ENCODE measurements at places on chromosomes 13 and 19.

DNA sequence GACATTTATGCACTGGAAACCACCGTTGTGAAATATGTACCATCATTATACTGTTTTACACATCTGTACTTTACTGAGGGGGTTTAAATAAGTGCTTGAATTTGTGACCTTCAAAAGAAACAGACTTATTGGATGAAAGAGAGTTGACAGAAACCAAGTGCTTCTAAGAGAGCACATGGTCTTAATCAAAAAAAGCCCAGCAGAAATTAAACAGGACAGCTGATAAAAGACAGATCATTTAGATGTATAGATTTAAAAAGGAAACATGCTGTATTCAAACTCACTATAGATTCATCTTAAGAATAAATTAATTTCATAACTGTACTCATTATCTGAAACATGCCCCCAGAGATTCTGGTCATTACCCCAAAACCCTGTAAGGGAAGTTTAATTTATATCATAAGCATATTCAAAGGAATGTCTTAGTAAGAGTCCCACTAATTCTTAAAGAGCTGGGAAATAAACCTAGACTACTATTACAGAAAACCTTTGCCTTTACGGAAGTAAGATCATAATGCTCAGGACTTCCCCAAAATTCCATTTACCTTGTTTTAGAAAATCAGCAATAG lies 421.8 kb downstream of the DCT start:
- no peak for DNase-seq

- DNase-seq, result no peak
These were observed 226.4 kb downstream of the COG6 start for GRCh38 chr13:39881887-39882286.

DNA sequence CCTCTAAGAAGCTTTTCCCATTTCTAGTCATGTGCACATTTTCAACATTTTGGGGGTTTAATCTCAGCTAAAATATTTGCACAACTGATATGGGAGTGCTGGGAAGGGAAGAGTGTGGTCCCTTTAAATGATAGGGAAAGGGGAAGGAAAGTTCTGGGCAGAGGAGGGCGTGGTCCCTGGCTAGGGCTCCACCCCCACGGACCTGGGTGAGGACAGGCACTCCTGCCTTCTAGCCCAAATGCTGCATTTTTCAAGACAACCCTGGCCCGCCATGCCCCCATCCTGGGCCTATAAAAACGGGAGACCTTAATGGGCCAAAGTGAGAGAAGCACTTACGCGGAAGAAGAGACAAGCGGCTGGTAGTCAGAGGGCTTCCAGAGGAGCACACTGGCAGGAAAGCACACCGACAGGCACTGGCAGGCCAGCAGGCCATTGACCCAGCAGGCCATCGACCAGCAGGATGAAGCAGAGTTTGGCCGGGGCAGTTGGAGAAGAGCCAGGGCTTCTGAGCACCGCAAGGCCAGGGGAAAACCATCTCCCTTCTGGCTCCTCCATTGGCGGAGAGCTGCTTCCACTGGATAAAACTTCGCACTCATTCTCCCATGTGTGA lies 266.7 kb downstream of the SPRY2 start:
- DNase-seq, result no peak

DNA sequence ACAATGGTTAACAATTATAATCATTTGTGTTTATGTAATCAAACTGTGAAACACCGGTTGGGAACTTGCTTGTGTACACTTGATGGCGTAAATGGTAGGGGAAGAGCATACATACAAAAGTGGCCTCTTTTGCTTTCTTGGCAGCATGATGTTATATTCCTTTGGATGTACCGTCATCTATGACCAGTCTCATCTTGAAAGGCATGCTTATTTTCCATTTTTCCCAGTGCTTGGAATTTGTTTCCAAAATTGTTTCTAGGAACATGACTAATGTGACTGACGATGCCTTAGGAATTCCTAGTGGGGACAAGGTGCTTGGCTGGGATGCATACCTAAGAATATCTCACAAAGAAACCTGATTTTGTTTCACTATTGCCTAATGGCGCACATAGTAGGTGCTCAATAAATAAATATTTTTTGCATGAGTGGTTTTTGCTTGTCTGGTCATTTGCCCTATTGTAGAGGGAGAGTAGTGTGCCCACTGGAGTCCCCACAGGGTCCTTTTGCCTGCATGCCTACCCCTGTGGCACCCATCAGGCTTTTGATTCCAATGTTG lies 45.5 kb downstream of the SAE1 start:
- DNase-seq, result no peak

GRCh38 chr13:33963895-33964294 lies 145.9 kb downstream of the RFC3 start:
- no peak for DNase-seq

DNA sequence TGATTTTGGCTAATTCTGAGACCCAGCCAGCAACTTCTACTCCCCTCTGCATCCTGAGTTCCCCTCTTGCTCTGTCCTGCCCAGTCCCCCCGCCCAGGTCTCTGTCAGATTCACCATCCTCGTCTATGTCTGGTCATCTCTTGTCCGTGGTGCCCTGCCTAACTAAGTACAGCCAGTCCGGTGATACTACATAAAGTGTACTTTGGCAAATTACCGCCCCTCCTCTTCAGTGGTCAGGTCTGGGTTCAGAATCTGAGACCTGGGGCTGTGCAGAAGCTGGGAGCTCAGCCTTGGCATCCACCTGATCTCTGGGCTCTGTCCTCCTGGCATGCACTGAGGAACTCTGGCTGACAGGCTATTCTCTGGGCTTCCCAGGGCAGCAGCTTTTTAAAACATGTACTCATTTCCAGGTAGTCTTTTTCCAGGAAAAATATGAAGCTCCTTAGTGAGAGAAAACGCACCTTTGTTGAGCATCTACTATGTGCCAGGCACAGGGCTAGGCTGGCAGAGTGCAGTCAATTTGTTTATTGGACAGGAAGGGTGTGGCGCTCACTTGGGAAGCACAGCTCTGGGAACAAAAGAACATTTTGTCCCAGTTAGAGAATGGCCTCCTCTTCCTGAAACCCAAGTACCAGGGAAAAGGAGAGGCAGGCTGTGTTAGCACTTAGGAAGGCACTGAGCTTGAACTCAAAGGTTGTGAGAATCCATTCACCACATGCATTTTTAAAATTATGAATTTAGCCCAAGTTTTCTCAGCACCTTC lies 88.9 kb downstream of the TSHZ3 start:
- DNase-seq, result no peak

DNA sequence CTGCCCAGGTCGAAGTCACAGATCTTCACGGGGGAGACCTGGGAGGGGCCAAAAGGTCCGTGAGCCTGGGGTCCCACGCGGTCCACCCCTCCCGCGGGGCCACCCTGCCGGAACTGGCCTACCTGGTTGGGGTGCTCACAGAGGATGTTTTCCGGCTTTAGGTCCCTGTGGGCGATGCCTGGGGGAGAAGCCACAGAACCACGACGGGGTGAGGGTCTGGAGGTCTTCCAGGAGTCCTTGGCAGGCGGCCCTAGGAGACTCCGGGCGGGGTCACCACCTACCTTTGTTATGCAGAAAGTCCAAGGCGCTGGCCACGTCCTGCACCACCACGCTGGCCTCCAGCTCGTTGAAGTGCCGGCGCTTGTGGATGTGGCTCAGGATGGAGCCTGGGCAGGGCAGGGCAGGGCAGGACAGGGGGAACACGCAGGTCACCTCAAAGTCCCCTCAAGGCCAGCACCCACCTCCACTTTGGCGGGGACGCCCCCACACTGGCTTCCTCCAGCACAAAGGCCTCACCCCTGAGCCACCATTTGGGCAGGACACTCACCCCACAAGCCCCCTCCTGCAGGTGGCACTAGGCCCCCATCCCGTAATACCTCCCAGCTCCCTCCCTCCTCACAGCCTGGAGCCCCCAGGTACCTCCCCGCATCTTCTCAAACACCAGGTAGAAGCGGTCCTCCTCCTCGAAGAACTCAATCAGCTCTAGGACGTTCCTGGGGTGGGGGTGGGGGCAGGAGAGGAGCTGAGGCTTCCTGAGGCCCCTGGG lies 8.4 kb downstream of the MKNK2 start:
- DNase-seq, result no peak
